ENCODE measurements at places on chromosomes 5 and 9. TPM values are rescaled to one million over a fixed set of nuclear protein-coding genes. Genes with fewer than 3 reads are reported as not detected.

GRCh38 chr5:97559827-97560598 is 377.0 kb upstream of the RIOK2 start:
- H3K4me3 ChIP-seq = no peak overlapping the region
- DNase-seq = no peak
- H3K4me1 ChIP-seq = no peaks in the 10 kb centered on the region
- peaks cover 3% of the 10 kb centered on the region for H3K27me3 ChIP-seq
- no peaks in the 10 kb centered on the region for H3K36me3 ChIP-seq

GRCh38 chr9:77793849-77794248 is 145.7 kb upstream of the GNA14 start:
- peaks cover 38% of the 10 kb centered on the region for H3K36me3 ChIP-seq
- no peaks in the 10 kb centered on the region for H3K27me3 ChIP-seq
- peaks cover 8% of the 10 kb centered on the region for H3K4me1 ChIP-seq
- H3K4me3 ChIP-seq = no peak overlapping the region
- H3K27ac ChIP-seq = no peak overlapping the region

DNA sequence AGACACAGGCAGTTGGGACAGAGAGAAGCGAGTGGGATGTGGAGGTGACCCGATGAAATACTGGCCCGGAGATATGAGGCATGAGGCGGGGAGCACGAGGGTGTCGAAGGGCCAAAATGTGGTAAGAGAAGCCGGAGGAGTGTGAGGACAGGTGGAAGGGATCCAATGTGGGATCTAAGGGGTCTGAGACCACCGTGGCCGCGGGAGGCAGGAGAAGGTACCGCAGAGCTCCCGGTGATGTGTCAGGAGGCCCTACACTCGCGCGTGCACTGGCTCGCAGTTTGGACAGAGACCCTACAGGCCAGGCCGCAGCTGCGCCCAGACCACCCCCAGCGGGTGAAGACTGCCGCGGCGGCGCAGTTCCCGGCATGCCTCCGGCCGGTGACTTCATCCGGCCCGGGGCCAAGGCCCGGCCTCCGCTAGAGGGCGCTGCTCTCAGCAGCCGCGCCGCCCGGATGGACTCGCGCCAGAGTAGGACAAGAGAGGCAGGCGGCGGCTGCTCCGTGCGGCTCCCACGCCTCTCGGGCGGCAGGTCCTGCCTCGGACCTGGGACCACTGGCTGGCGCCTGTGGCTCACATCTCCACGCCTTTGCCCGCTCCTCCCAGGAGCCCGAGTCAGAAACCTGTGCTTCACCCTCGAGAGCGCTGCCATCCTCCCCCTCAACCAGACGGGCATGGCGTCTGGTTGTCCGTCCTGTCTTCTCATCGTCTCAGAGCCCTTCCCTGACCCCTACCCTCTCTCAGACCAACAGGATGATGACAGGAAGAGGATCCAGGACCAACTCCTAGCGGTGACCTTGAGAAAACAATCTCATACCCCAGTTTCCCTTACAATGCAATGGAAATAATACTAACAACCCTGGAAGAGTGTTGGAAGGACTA is 35.4 kb upstream of the STING1 start:
- H3K4me1 ChIP-seq = peaks cover 23% of the 10 kb centered on the region
- H3K36me3 ChIP-seq = no peaks in the 10 kb centered on the region
- no peaks in the 10 kb centered on the region for H3K27me3 ChIP-seq
- H3K4me3 ChIP-seq = peak overlapping the region; percentile 79
- peak overlapping the region; percentile 88 for H3K27ac ChIP-seq

- no peaks in the 10 kb centered on the region for H3K4me1 ChIP-seq
- no peaks in the 10 kb centered on the region for H3K36me3 ChIP-seq
- no peak overlapping the region for H3K4me3 ChIP-seq
- no peak overlapping the region for H3K27ac ChIP-seq
These were observed 55.4 kb downstream of the ADGRV1 start for GRCh38 chr5:90613918-90614504.

DNA sequence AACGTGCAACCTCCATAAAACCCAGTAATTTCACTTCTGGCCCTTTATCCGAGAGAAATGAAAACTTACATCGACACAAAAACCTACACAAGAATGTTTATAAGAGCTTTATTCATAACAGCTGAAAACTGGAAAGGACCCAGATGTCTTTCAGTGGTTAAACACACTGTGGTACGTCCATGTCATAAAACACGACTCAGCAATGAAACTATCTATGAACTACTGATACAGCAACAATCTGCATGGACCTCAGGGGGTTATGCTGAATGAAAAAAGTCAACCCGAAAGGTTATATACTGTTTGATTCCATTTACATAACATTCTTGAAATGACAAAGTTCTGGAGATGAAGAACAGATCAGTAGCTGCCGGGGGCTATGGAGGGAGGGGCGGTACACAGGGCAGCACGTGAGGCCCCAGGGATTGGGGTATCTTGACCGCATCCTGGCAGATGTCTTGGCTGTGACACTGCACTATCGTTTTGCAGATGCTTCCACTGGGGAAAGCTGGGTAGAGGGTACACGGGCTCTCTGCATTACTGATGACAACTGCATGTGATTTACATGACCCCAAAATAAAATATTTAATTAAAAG is 4.1 kb downstream of the CCDC127 start:
- peak overlapping the region; percentile 43 for H3K27ac ChIP-seq
- DNase-seq = no peak
- peaks cover 32% of the 10 kb centered on the region for H3K36me3 ChIP-seq
- H3K4me3 ChIP-seq = no peak overlapping the region
- no peaks in the 10 kb centered on the region for H3K27me3 ChIP-seq

DNA sequence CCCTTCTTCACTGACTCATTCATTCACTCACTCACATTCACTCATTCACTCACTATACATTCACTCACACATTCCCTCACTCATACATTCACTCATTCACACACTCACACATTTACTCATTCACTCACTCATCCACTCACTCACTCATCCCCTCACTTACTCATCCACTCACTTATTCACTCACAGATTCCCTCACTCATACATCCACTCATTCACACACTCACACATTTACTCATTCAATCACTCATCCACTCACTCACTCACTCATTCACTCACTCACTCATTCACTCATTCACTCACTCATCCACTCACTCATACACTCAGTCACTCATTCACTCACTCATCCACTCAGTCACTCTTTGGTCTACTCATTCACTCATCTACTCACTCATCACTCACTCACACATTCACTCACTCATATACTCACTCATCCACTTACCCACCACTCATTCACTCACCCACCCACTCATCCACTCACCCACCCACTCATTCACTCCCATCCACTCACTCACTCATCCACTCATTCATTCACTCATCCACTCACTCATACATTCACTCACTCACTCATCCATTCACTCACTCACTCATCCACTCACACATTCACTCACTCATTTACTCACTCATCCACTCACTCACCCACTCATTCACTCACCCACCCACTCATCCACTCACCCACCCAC is 27.2 kb downstream of the WNK2 start:
- no peak overlapping the region for H3K4me3 ChIP-seq
- H3K36me3 ChIP-seq = no peaks in the 10 kb centered on the region
- no peak overlapping the region for H3K27ac ChIP-seq
- no peaks in the 10 kb centered on the region for H3K4me1 ChIP-seq
- DNase-seq = no peak
- H3K27me3 ChIP-seq = peaks cover 1% of the 10 kb centered on the region

GRCh38 chr5:93411716-93412115 is 169.3 kb downstream of the NR2F1-AS1 start:
- no peak overlapping the region for H3K27ac ChIP-seq
- no peaks in the 10 kb centered on the region for H3K4me1 ChIP-seq
- H3K4me3 ChIP-seq = no peak overlapping the region
- no peaks in the 10 kb centered on the region for H3K36me3 ChIP-seq

The SPARC gene
- total RNA-seq = 0.43 TPM
